GF-D8 (cell line): ENCODE measurements at places on chromosomes 12 and 14.

GRCh38 chr12:126418400-126418799 is 1353.2 kb downstream of the AACS start:
- DNase-seq, result no peak

DNA sequence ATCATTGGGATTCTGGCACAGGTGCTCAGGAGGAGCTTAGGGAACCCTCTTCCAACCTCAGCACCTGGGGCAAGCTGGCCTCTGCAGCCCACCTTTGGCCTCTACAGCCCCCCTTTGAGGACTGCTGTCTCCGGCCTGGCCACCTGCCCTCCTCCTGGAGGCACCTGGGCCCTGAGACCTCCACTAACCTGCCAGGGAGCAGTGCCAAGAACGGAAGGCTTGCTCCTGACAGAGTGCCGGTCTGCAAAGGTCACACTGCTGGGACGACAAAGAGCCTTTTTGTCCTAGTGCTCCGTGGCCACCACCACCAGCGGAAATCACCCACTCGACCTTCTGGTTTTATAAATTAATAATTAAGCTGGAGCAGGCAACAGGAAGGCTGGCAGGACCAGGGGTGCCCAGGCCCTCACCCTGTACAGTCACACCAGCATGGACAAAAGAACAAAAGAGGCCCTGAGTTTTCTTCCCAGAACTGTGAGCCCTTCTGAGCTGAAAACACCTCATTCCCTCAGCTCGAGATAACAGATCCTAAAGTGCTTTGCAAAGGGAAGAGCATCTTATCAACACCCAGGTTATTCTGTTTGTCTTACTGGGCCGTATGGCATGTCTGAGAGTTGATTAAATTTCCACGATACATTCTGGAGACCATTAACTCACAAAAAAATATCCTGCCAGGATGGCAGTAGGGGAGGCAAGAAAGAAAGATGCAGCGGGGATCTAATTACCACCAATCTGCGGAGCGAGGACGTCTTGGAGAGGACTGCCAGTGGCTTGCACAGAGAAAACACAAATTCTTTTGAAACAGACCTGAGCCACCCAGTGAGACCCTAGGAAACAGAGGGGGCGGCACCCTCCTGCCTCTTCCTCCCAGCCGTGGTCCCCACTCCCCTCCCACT is 8.2 kb downstream of the TESC start:
- DNase-seq, result no peak

DNA sequence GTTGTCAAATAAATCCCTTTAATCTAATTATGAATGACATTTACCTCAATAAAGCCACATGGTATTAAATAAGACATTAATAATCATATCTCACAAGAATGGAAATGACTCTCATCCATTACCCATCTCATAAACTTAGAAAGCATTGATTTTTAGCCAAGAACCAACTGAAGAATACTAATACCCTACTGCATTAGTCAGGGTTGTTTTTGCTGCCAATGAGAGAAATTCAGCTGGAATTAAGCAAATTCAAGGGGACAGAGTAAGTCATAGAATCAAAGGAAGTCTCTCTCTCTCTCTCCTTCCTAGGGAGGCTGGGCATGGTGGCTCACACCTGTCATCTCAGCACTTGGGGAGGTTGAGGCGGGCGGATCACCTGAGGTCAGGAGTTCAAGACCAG is 41.6 kb downstream of the NDUFA12 start:
- DNase-seq, result no peak

- no peak for DNase-seq
These were observed 30.1 kb upstream of the ABCC9 start for GRCh38 chr12:21971344-21971743.

- peak; percentile 90 for DNase-seq
These were observed 2.1 kb upstream of the ATP23 start for GRCh38 chr12:57939291-57939690.

- no peak for DNase-seq
These were observed 198.9 kb downstream of the EPS8 start for GRCh38 chr12:15590180-15590826.

DNA sequence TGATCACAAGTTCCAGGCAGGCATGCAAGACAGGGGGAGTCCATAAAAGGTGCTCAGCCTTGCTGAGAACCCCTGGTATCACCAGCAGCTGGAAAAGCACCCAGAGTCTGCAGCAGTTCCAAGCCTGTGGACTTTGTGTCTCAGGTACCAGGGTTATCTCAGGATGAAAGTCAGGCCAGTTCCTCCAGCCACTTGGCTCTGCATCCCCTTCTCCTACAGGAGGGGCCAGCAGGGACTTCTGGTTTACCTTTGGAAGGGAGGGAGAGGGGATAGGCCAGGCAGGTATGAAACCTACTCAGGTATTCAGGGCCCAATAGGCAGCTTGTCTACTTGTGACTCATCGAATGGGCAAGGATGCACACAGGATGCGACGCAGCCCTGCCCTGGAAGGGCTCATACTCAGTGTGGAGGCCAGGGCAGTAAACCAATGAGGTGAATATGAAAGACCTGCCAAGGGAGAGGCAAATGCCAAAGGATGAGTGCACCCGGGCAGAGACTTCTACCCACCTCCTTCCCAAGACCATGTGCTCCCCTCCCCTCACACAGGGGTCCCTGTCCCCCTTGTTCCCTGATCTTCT is 148.2 kb downstream of the SLC38A6 start:
- DNase-seq, result no peak

DNA sequence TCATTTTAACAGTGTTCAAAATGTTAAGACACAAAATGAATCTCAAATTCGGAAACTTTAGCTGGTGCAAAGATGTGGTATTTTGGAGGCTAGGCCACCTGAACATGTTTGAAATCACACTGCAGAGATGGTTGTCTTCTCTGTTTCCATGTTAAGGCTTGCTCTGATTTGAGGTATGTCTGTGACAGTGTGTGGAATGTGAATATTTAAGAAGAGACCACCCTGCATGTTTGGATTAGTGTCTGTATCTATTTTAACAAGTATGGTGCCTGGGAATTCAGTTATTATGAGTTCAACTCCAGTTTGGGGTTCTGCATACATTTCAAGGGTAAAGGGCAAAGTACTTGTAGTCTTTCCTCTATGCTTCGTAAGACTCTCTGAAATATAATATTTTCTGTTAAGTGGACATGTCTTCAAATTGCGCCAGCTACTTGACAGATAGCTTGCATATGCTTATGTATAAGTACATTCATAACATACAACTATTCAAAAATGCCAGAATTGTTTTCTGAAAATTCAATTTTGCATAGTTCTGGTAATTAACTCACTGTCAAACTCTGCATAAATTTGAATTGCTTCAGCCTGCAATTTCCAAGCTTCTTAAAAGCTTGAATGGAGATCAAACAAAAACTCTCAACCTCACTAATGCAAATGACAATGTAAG is 424.0 kb downstream of the ADAMTS20 start:
- no peak for DNase-seq

DNA sequence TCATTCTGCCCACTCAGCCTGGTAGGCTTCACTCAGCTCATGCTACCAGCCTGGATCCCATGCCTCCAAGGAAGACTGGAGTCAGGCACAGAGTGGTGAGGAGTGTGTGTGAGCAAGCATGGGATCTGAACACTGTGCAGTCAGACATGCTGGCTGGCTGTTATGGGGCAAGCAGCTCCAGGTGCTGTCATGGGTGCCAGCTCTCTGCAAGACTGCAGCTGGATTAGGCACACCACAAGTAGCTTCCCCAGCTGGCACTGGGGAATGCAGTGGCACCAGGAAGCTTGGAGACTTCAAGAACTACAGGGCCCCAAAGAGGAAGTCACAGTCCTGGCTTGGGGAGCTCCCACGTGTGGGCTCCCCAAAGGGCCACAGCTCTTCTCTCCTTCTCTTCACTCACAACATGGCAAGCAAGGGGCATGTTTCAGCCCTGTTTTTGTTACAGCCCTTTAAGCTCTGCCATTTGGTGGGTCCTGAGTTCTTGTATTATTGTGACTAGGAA is 202.5 kb downstream of the VRK1 start:
- DNase-seq, result no peak

DNA sequence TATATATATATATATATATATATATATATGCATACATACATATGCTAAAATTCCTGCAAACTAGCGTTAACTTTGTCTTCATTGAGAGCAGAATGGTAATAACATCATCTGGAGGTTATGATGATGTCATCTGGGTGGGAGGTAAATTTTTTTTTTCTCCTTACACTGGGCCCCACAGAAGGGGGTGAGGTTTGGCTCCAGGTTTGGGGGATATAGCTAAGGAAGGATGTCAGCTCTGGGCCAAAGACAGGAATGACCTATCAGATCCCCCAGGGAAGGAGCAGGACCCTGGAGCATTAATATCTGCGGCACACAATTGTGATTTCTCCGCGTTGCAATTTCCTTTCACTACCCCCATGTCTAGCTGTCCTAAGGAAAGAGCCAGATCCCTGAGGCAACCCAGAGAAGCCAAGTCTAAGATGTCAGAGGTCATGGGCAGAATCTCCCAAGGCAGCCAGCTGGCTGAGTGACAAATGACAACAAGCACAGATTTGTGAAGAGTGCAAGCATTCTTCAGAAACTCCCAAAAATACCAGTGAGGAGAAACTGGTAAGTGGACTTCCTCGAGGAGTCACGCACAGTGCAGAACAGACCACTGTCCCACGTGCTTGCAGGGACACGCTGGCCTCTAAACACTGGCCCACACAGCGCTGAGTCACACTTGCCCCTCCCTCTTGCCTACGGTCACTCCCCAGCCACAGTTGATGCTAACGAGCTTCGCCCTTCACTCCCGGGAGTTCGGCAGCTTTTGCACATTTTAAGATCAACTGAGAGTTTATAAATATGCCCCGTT is 9.9 kb downstream of the UBC start:
- DNase-seq, result no peak

GRCh38 chr14:57478050-57478449 is 15.6 kb downstream of the CCDC198 start:
- no peak for DNase-seq

GRCh38 chr12:116202940-116203339 is 74.6 kb downstream of the MED13L start:
- no peak for DNase-seq

DNA sequence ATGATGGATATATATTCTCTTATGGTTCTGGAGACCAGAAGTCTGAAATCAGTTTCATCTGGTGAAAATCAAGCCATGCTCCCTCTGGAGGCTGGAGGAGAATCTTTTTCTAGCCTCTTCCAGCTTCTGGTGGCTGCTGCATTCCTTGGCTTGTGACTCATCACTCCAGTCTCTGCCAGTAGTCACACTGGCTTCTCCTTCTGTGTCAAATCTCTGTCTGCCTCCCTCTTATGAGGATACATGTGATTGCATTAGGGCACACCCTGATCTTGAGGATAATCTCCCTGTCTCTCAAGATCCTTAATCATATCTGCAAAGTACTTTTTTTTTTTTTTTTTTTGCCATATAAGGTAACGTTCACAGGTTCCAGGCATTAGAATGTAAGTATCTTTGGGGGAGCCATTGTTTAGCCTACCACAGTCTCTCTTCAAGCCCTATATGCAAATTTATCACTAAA is 17.7 kb downstream of the DNAL1 start:
- no peak for DNase-seq

GRCh38 chr12:118743896-118744700 is 237.2 kb upstream of the SRRM4 start:
- no peak for DNase-seq

- DNase-seq, result no peak
These were observed 641 bp downstream of the LRRC43 start for GRCh38 chr12:122183588-122183940.

GRCh38 chr12:78795934-78796445 is 68.6 kb upstream of the SYT1 start:
- DNase-seq, result no peak

DNA sequence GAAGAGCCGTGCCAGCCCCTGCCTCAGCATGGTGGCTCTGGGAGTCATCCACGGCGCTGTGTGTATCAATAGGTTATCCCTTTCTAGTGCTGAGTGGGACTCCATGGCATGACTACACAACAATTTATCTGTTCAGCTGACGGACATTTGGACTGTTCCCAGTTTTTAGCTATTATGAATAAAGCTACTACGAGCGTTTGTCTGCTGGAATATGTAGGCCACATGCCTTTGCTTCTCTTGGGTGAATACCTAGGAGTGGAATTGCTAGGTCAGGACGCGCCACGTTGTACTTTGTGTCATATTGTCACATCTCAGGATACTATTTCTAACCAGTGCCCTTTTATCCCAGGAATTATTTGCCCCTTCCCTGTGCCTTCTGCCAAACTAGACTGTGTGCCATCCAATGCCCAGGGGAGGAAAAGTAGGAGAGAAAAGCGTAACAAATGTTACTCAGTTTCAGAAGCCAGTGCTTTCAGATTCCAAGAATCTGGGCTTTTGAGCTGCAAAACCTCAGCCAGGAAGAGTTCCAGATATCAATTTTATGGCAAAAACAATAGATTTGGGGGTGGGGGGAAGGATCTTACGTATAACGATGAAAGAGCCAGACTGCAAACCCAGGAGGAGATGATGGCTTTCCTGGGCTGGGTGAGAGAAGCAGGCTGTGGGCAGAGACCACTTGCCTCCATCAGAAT is 62.5 kb upstream of the NCOR2 start:
- no peak for DNase-seq

GRCh38 chr14:99393059-99393655 is 87.5 kb downstream of the SETD3 start:
- no peak for DNase-seq

- DNase-seq, result no peak
These were observed 441.6 kb downstream of the GLT1D1 start for GRCh38 chr12:129294868-129295267.

DNA sequence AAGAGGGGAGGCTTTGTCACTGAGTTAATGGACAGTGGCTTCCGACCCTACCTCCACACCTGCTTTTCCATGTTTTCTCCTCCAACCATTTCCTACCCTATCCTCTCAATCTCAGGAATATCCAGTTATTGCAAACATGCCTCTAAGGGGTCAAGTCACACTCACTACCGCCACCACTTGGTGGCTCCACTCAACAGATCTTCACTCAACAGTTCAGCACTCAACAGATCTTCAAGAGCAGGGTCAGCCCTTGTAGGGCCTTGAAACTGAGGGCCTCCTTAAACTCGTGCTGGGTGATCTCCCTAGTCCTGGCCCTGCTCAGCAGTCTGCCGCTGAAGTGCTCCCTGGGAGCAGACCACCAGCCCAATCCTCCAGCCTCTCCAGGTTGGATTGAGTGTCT is 14.2 kb downstream of the ZNF641 start:
- no peak for DNase-seq

DNA sequence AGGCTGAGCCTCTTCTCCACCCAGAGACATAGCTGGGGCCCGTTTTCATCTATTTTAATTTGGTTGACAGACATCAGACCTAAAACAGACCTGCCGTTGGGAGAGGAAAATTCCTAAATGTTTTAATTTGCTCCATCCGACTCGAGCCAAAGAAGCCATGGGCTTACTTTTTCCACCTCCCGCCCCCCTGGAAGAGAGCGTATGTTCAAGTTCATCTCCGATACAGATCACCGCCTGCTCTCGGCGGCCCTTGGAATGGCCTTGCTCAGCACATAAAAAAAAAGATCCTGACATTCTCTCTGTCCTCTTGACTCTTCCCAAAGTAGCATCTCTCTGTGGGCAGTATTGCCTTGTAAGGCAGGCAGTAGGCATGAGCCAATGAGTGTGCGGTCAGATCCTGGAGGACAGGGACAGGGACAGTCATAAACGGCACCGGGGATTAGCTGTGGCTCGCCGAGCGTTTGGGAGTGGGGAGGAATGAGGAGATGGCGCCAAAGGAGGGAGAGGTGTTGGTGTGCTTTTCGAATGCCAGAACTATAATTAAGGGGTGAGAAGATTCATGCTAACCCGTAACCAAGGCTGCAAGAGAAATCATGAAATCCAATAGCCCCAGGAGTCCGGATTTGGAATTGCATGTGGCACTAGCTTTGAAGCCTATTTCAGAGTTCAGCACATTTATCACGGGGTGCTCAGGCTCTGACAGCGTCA is 47.9 kb upstream of the MEG3 start:
- no peak for DNase-seq

- DNase-seq, result no peak
These were observed 51.2 kb downstream of the ATF7IP start for GRCh38 chr12:14416658-14417057.

- no peak for DNase-seq
These were observed 2.3 kb upstream of the ZNF705A start for GRCh38 chr12:8154526-8154925.
